ENCODE measurements at places on chromosomes 11 and 22.

GRCh38 chr22:35534091-35534490 lies 6.5 kb upstream of the RASD2 start:
- DNase-seq, result no peak

GRCh38 chr11:117816151-117816741 lies 8.3 kb downstream of the FXYD2 start:
- DNase-seq, result peak; percentile 58

DNA sequence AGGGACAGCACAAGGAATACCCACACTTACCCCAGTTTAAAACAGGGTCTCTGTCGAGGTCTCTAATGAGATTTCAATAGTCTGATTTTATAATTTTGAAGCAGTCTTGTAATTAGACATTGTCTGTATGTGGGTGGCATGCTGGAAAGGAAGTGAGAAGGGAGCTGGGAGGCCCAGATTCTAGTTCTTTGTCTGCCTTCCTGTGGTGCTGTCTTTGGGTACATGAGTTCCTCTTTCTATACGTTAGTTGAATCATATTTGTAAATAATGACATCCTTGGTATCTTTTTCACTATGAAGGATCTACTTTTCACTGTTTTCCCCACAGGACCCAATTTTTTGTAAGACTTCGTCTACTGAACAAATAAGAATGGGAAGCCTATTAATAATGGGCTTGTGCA lies 42.0 kb upstream of the TENM4 start:
- DNase-seq, result no peak

DNA sequence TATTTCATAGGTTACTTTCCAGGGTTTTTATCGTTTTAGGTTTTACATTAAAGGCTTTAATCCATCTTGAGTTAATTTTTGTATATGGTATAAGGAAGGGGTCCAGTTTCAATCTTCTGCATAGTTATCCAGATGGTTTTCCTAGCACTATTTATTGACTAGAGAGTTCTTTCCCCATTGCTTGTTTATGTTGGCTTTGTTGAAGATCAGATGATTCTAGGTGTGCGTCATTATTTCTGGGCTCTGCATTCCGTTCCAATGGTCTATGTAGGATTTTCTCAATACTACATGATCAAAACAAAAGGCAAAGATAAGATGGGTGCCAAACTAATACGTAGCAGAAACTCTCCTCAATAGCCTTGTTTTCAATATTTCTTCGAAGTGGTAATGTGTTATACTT lies 14.3 kb upstream of the RIC3 start:
- peak; percentile 2 for DNase-seq

- no peak for DNase-seq
Observed at GRCh38 chr11:68408512-68408911, 52.0 kb upstream of the PPP6R3 start.

All from fibroblast of mammary gland (primary cell).